ENCODE measurements at places on chromosomes 5 and 9.
A peak's percentile ranks its signal among the peaks of the same experiment; 100 is the strongest.

- DNase-seq: no peak
Observed at GRCh38 chr5:58927181-58927580, 344.3 kb downstream of the RAB3C start.

- DNase-seq: no peak
Observed at GRCh38 chr5:1161833-1162229, 39.6 kb upstream of the SLC6A19 start.

GRCh38 chr5:180649297-180650039, at the start of gene FLT4:
Gene FLT4 (minus strand): TSS chr5:180649600. CDS start chr5:180649545, 55 bp downstream.
- no peak for DNase-seq

GRCh38 chr9:32258482-32258881, 126.0 kb upstream of the ACO1 start:
- DNase-seq: no peak

DNA sequence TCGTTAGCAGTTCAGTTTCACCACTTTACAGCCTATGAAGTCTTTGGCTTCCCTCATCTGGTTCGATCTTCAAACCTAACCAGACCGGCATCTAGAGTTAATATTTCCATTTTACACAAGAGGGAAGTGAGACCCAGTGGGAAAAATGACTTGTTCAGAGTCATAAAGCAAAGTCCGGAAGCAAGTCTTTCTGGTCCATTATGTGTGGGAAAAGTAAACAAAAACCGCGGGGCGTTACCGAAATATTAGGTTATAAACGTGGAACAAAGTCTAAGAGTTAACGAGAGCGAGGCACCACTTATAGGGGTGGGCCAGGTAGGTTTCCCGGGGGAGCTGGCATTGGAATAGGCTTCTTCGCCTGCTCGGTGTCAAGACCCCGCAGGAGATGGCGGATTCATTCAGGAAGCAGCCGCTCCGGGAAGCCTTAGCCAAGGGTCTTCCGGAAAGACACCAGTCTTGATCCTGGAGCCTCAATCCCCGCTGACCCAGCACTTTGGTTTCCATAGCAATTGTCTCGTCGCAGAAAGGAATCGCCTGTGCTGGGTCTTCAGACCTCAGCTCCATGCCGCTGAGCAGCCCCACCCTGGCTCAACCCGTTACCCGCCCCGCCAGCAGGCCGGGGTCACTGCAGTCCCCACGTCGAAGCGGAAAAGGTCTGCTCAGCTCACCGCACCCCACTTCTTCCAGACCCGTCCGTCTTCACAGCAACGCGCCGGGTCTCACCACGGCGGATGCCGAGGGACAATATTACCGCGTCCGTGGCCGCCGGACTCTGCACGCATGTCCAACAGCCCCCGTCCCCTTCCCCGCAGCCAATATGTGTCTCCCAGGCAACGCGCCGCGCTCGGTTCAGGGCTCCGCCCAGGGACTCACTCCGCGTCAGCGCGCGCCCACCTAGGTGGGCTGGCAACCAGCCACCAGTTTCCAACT, at the start of gene C5orf52:
Gene C5orf52 (plus strand): TSS at position 872 of the 930 bp plus-strand sequence. CDS start 82 bp downstream, outside the sequence.
- peak; percentile 48 for DNase-seq

- no peak for DNase-seq
Observed at GRCh38 chr5:15131909-15132308, 260.3 kb upstream of the ANKH start.

- DNase-seq: no peak
Observed at GRCh38 chr5:33423018-33423630, 17.6 kb upstream of the TARS1 start.

- no peak for DNase-seq
Observed at GRCh38 chr9:8011974-8012373, 212.4 kb upstream of the DMAC1 start.

GRCh38 chr9:94553029-94553938, 1.6 kb upstream of the PCAT7 start:
- no peak for DNase-seq

DNA sequence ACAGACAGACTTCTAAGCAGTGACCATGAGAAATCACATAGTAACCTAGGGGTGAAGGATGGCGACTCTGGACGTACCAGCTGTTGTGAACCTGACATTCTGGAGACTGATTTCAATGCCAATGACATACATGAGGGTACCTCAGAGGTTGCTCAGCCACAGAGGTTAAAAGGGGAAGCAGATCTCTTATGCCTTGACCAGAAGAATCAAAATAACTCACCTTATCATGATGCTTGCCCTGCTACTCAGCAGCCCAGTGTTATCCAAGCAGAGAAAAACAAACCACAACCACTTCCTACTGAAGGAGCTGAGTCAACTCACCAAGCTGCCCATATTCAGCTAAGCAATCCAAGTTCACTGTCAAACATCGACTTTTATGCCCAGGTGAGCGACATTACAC, 38.0 kb upstream of the CCDC152 start:
- DNase-seq: peak; percentile 4

DNA sequence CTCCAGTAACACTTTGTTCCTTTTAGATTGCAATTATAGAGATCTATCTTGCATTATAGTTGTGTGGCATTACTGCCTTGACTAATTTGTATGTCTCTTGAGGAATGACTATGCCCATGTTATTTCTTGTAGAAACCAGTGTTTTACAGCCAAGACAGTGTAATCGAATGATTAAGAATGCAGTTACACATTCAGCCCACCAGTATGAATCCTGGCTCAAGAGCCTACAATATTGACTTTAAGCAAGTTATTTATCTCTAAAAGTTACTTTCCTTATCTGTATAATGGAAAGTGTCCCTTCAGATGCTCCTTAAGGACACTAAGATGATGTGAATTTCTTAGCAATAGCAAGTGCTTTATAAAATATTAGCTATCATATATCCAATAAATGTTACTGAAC, 9.7 kb upstream of the SNX24 start:
- DNase-seq: no peak

- no peak for DNase-seq
Observed at GRCh38 chr5:522116-522515, 2.1 kb downstream of the SLC9A3 start.

DNA sequence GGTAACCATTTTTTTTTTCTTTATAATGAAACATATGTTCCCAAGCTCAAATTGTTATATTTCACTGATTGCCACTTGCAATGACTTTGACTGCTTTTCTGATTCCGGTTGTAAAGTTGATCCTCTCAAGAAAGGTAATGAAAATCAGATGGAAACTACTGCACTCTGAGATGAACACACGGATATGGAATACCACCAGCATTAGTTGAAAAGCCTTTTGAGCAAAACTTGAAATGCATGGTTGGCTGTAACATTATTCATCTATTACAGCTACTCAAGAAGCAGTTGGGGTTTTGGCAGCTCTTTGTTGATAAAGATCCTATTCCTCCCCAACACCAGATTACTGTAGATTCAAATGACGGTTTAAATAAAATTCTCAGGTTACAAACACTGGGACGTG, 591.6 kb upstream of the DMAC1 start:
- no peak for DNase-seq

GRCh38 chr5:73447530-73448462, 781 bp downstream of the FOXD1 start:
- no peak for DNase-seq

DNA sequence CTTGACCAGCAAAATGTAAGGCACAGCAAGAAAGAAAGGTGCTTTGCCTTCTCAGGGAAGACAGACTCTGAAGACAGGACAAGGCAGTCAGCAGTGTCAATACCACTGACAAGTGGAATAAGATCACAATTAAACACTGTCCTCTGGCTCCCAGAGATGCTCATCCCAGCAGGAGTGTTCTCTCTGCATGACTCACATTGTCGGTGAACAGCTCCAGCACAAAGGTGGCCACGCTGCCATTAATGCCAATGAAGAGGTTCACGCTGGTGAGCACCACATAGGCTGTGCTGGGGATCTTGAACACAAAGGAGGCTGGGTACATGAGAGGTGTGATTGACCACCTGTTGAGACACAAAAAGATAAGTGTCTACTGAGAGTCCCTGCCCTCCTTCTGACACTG, 31.9 kb downstream of the NIPSNAP3B start:
- DNase-seq: no peak

- DNase-seq: peak; percentile 36
Observed at GRCh38 chr9:841371-842209, at the start of gene DMRT1. Gene DMRT1 (plus strand): TSS chr9:841697. CDS start chr9:841839, 142 bp downstream.

GRCh38 chr9:419571-420171, 205.0 kb downstream of the DOCK8 start:
- DNase-seq: no peak

DNA sequence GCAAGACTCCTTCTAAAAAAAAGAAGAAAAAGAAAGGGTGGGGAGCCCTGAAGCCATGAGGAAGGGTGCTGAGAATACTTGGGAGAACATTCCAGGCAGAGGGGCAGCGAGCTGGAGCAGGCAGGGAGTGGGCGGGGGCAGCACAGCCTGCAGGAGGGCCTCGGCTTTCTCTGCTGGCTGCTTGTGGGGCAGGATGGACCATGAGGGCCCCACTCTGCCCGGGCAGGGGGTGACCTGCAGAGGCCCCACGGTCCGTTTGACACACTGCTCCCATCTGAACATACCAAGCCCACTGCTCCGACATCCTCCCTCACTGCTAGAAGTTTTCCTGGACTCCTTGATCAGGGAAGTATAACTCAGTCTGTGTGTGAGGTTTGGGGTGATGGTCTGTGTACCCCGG, 11.7 kb upstream of the NUP214 start:
- DNase-seq: no peak

DNA sequence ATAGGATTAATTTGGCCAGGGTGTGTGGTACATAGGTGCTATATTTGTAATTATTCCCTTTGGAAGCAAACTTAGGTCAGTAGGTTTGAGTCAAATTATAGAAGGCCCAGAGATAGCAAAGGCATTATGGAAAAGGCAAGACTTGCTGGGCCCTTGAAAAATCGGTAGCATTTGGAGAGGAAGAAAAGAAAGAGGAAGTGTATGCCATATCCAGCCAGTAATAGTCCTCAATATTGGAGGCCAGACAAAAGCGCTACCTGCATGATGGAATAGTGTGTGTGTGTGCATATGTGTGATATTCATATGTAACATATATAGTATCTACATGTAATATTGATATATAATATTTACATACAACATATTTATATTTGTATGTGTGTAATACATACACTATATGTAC, 146.1 kb downstream of the GHR start:
- no peak for DNase-seq

DNA sequence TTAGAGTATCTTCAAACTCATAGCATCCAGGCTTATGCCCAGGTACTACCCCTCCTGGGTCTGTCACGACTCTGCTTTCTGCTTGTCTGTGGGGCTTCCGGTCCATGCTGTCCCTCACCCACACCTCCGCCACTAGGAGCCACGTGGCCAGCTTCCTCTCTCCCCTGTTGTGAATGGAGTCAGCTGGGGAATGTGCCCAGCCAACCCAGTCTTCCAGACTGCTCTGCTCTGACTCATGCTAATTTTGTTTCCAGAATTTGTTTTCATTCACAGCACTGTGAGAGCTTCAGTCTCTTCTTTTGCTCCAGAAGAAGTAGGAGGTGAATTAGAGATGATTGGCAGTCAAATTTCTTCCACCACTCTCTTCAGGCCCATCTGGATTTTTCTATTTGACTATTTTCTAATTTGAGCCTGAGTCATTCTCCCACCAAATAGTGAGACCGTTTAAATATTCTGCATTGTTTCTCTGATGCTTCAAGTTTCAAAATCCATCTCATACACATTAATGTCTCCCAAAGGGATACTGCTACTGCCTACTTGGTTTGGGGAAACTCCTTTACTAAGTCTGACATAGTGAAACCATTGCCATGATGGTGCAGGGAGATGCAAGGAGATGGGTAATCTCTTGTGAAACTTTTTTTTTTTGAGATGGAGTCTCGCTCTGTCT, 424.1 kb upstream of the KIF2A start:
- DNase-seq: no peak

DNA sequence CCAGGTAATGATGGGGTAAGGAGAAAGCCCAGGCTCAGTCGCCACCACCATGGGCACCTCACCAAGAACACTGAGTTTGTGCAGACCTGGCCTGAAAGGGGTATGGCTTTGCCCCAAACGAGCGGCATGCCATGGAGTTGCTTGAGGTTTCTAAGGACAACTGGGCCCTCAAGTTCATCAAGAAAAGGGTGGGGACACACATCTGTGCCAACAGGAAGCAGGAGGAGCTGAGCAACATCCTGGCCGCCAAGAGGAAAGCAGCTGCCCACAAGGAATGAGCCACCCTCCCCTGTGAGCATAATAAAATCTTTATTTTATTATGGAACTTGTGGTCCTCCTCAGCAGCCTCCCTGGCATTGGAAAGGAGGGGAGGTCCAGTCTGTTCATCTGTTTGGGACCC, 23.8 kb downstream of the CD14 start:
- no peak for DNase-seq

DNA sequence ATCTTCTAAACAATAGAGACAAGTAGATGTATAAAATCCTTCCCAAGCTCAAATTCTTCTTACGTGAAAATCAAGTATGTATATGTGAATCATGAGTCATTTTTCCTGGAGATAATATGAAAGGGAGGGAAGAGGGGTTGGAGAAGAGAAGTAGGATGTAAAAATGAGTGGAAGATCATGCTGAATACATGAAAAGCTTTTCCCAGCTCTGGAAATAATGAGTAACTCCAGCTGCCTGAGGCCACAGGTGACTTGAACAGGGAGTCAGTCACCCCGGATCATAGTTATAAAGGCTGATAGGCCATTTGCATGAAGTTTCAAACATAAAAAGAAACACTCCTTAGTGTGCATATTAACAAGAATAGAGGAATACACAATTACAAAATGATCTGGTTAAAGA, 486.7 kb downstream of the EFNA5 start:
- no peak for DNase-seq

Data from GM12891 (cell line).